ENCODE measurements at places on chromosomes 1 and 21. TPM values are rescaled to one million over a fixed set of nuclear protein-coding genes. Genes with fewer than 3 reads are reported as not detected.

Gene PTAFR
- total RNA-seq: 0.07 TPM

Gene CYP4X1
- not detected for total RNA-seq

Gene ATP1A4
- total RNA-seq: not detected

Gene C1orf185
- total RNA-seq: not detected

Gene SDE2
- total RNA-seq: 28.7 TPM

Gene RGS13
- 0.20 TPM for total RNA-seq

Gene ASTN1
- total RNA-seq: 0.02 TPM

Gene TMPRSS15
- total RNA-seq: 0.17 TPM

Gene G0S2
- total RNA-seq: 267 TPM

Gene SYT2
- total RNA-seq: not detected

Gene KRTAP7-1
- not detected for total RNA-seq
